ENCODE measurements at places on chromosomes 16 and 17. TPM values are rescaled to one million over a fixed set of nuclear protein-coding genes. Genes with fewer than 3 reads are reported as not detected.

SHISA9 gene
- total RNA-seq = 0.06 TPM

DNA sequence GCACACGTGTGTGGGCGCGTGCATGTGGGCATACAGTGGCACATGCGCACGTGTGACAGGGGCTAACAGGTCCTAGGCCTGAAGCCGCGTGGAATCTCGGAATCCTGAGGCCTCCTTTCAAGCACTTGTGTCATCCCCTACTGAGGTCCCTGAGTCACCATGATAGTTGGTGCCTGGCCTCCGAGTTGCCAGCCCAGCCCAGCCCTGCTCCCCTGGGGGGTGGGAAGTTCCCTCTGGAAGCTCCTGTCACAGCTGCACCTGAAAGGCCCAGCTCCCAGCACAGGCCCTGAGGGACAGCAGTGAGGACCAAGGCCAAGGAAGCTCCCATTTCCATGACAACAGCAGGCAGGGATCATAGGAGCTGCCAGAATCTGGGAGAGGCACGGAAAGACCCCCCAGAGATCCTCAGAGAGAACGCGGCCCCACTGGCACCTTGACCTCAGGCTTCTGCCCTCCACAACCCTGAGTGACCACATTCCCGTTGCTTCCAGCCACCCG lies 35.4 kb upstream of the ENPP7 start:
- no peak overlapping the region for H3K4me3 ChIP-seq
- DNase-seq = no peak
- H3K27me3 ChIP-seq = no peaks in the 10 kb centered on the region
- H3K36me3 ChIP-seq = no peaks in the 10 kb centered on the region
- no peaks in the 10 kb centered on the region for H3K4me1 ChIP-seq
- H3K27ac ChIP-seq = no peak overlapping the region

DNA sequence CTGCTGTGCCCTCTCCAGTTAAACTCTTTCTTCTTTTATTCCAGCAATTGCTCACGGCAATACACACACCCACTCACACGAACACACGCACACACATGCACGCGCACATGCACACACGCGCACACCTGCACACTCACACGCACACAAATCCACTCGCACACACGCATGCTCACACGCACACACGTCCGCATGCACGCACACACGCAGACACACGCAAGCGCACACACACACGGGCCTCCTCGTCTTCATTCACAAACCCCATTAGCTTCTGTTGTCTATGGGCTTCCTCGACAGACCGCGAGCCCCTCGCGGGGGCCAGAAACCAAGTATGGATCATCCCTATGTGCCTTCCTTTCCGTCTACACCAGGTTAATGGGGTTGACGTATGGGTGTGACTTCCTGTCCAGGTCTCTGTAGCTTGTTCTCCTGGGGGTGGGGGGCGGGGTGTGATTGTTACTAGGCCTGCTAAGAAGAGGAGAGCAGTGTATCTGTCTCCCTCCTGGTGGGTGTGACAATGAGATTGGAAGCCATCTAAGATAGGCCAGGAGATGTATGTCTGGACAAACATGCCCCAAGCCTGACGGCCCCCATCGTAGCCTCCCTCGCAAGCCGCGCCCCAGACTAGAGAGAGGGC lies 670 bp upstream of the CTF1 start:
- H3K27me3 ChIP-seq = no peaks in the 10 kb centered on the region
- DNase-seq = no peak
- peak overlapping the region; percentile 96 for H3K27ac ChIP-seq
- H3K4me3 ChIP-seq = peak overlapping the region; percentile 51
- peaks cover 40% of the 10 kb centered on the region for H3K4me1 ChIP-seq

DNA sequence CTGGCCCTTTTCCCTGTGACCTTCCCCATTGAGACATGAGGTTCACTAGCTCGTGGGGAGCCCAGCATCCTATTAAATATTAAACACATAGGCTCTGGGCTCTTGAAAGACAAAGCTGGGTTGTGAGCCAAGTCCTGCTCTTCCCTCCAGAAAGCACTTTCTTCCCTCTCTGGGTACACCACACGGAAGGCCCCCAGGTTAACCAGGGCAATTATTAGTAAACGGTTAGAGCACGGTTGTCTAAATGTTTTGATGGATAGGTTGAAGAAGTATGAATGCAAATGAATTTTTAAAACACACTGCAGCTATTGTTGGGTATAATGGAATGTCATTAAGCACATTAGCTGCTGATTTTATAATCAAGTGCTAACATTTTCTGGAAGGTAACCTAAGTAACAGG lies 32.7 kb upstream of the CDH13 start:
- no peak overlapping the region for H3K27ac ChIP-seq
- no peaks in the 10 kb centered on the region for H3K4me1 ChIP-seq
- no peaks in the 10 kb centered on the region for H3K27me3 ChIP-seq
- H3K36me3 ChIP-seq = no peaks in the 10 kb centered on the region

GRCh38 chr16:66295761-66296546 lies 70.5 kb upstream of the CDH5 start:
- no peak overlapping the region for H3K27ac ChIP-seq
- no peaks in the 10 kb centered on the region for H3K4me1 ChIP-seq
- H3K36me3 ChIP-seq = no peaks in the 10 kb centered on the region
- no peak for DNase-seq
